ENCODE measurements at places on chromosomes 4 and X.

- DNase-seq: no peak
Observed at GRCh38 chr4:54050214-54050904, 14.0 kb downstream of the CHIC2 start.

DNA sequence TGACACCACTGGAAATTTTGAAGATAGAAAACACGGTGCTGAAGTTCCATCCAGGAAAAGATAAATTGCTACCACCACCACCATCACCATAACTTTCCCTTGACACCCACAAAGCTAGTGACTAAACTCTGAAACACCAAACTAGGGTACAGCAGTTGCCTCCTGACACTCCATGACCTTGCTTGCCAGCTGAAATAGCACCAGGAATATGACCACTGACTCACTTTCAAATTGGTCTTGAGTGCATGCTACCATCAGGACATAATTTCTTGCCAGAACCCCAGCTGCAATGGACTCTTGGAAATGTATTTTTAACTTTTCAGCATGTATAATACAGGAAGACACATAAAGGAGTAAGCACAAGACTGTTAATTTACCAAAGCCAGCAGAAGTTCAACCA, 283.3 kb downstream of the CENPC start:
- no peak for DNase-seq

DNA sequence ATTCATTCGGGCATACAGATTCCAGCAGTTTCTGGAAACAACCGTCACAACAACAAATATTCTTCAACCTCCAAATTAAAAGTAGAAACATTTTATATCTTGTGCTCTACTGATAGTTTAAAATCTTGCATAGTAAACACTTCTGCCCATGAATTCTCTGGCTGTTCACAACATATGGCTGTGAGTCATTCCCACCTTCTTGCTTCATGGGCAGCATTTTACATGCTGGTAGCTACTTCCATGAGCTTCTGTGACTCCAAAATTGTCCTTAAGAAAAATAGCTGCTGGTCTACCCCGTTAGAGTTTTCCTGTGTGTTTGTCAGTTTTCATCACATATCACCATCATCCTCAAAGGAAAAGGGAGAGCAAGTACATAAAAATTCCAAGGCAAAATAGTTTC, 22.7 kb downstream of the PNPLA4 start:
- no peak for DNase-seq

DNA sequence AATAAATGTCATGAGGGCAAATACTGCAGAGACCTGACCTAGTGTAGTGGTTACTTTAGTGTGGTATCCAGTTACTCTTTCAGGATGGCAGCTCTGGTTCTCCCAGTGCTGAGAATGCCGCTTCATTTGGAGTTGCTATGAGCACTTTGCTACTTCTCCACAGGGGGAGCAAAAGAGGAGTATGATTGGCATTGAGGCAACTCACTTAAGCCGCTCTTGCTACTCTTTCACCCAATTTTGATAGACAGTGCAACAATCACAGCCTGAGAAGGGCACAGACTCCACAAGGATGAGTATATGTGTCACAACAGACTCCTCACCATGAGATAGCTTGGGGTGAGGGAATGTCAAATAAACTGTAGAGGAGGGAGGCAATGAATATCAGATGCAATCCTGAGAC, 81.2 kb downstream of the NPY1R start:
- no peak for DNase-seq

DNA sequence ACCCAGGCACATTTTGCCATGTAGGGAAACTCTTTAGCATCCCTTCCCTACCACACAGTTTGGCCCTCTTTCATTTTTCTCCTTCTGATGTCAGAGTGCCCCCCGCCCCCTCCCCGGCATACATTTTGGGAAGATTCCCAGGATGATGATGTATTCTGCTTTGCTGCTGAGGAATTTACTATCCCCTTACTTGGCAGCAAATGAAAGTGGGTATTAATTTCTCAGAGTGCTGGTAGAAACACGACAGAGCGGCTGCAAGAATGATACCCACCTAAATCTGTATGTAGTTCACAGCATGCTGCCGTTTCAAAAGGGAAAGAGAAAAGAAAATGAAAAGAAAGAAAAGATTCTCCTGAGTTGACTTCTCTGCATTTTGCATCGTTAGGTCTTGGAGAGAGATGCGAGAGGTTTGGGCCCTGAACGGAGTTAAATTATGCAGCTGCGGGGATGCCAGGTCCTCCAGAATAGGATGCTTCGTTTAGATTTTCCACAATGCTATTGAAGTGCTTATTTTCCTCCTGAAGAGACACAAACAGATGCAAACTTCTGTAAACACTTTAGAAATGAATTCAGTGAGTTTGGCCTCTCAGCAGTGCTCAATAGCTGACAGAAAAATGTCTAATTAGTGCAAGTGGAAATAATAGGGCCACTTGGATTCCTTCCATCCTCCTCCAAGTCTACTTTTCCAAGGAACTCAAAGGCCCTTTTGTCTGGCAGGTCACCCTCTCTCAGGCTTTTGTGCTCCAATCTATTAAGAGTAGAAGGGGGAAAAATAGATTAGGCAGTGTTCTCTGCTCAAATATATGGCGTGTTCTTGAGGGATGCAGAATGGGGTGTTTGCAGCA, 106.2 kb downstream of the ALPK1 start:
- no peak for DNase-seq

DNA sequence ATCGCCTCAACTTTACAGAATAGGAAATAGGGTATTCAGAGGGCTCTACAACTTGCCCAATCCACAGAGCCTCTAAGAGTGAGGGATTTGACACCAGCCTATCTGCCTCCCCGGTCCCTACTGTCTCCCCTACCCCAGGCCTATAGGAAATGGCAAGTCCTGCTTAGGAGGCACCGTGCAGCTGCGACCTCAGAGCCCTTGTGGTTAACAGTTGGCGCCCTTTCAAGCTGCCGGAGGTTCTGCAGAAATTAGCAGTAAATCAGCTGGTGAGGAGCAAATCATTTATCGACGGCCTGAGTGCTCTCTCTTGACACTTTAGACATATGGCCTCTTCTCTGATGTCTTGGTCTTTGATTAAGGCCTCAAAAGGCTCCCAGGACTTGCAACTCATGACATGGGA, 96.9 kb downstream of the CLNK start:
- DNase-seq: no peak

DNA sequence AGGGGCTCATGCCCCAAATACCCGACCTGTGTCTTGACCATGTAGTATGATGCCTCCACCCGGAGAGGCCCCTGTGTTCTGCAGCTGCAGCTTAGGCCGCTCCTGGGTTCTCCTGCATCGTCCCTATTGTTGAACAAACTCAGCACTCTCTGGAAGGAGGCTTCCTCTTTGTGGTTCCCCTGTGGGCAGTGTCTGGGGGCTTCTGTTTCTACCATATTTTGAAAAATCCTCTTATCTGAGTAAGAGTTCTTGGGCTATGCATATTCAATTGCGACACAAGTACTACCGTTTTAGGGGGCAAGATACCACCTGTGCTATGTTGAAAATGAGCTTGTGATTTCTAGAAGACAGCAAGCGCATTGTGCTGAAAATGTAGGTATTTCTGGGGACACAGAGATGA, 276.6 kb downstream of the DHRSX start:
- no peak for DNase-seq

- no peak for DNase-seq
Observed at GRCh38 chr4:171516694-171517093, 296.5 kb upstream of the GALNTL6 start.

- DNase-seq: no peak
Observed at GRCh38 chrX:141175786-141176185, 1.1 kb downstream of the LDOC1 start.

DNA sequence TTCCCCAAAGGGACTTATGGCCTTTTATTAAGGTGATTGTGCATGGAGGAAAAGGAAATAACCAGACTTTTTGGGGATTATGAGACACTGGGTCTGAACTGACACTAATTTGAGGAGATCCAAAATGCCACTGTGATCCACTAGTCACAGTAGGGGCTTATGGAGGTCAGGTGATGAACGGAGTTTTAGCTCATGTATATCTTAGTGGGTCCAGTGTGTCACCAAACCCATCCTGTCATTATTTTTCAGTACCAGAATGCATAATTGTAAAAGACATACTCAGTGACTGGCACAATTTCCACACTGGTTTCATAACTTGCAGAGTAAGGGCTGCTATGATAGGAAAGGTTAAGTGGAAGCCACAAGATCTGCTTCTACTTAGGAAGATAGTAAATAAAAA, 131.3 kb downstream of the RTL3 start:
- no peak for DNase-seq

- no peak for DNase-seq
Observed at GRCh38 chr4:183936047-183936446, 30.9 kb downstream of the STOX2 start.

GRCh38 chrX:100685997-100686305, 42.0 kb downstream of the SRPX2 start:
- no peak for DNase-seq

DNA sequence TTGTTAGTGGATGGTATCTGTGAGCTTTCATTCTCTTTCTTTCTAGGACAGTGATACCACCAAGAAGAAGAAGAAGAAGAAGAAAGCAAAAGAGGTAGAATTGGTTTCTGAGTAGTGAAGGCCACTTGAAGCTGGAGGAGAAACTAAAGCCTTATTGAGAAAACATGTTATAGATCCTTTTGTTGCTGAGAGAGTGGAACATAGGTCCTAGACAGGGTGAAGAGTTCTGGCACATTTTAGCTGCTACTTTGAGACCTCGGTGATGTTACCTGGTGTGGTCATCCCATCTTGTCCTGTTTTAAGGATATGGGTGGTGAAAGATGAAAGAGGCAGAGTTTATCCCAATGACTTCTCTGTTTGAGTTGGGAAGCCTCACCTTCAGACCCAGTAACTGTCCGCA, 14.1 kb downstream of the DKC1 start:
- DNase-seq: no peak

- DNase-seq: no peak
Observed at GRCh38 chr4:168981460-168981859, 28.6 kb downstream of the CBR4 start.

DNA sequence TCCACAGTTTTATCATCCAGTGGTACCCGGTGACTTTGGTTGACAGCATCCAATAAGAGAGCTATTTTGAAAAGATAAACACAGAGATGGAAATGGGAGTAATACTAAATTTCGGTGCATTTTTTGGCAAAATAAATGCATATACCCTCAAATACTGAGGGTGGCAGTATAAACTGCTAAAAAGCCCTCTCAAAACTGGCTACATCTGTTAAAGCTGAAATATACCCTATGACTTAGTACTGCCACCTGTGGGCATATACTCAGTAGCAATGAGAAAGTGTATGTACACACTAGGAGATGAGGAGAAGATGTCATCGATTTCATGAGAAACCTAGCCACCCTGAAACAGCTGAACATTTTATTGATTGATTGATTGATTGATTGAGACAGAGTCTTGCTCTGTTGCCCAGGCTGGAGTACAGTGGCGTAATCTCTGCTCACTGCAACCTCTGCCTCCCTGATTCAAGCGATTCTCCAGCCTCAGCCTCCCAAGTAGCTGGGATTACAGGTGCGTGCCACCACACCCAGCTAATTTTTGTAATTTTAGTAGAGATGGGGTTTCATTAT, 12.2 kb upstream of the TMEM128 start:
- no peak for DNase-seq

DNA sequence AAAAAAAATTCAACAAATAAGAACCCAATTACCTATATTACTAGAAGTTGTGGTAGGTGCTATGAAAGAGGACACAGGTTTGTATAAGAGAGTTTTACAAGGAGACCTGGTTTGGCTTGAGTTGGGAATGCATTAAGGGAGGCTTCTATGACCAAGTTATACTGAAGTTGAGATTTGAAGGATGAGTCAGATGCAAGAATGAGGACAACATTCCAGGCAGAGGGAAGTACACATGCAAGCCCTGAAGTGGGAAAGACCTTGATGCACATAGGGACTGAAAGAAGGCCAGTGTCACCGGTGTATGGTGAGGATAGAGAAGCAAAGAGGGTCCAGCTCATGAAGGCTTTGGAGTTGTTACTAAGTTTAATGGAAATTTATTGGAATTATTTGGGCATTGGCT, 52.2 kb downstream of the ANK2 start:
- DNase-seq: no peak

DNA sequence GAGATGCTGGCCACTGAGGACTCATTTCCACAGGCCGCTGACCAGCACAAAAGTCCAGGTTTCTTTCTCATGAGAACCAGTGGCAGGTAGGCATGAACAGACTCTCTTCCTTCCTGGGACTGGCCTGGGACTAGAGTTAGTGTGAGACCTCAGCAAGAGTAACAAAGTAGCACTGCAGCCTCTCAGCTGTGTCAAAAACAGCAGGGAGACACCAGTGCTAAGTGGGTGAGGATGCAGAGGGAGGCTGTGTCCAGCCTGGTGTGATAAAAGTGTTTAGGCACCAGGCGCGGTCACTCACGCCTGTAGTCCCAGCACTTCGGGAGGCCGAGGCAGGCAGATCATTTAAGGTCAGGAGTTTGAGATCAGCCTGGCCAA, 42.9 kb downstream of the TRIM2 start:
- no peak for DNase-seq

DNA sequence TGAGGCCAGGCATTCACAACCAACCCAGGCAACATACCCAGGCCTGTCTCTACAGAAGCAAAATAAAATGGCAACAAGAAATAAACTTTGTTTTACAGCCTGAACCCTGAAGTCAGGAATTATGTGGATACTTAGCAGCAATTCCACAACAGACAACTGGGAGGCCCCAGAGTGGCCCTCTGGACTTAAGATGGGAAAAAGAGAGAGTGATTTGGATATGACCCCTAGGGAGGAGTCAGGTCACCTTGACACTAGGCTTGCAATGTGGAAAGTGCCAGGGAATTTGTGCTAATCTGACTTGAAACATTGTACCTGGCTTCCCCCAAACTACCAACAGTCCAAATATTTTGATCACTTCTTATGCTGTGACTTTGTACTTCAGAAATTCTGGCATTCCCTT, 193.1 kb downstream of the PARM1 start:
- no peak for DNase-seq

- no peak for DNase-seq
Observed at GRCh38 chrX:122363112-122363795, 820.8 kb upstream of the GRIA3 start.

DNA sequence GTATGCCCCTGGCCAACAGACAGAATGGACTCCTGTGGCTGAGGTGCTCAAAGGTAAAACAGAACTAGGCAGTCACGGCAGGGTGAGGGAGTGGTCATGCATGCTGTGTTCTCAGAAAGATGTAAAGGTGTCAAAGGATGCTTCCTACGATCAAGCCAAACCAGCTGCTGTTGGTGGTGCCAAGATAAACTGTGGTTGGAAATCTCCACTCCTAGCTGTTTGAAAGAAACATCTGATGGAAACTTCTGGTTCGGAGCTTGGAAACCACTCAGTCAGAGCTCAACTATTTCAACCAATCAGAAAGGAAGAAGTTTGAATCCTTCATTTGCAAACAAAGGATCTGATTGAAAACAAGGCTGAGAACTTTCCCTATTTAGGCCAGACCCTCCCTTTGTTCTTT, 68.5 kb upstream of the DDX60 start:
- DNase-seq: no peak

DNA sequence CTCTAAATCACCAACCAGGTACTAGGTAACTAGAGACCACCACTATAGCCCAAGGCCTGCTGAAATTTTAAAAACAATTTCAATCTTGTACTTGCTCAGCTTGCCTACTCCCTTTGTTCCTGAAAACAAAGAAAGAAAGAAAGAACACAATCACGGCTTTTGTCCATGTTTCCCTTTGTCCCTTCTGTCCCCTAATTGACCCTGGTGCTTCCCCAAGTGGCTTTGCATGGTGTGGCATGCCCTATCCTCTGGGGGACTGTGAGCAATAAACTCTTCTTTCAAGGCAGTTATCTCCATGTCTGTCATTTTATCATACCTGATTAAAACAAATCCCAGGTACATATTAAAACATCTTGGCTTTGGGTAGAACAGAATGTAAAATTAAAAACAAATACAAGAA, 94.8 kb downstream of the ARSJ start:
- DNase-seq: no peak
